ENCODE measurements at places on chromosomes 7 and 10.

DNA sequence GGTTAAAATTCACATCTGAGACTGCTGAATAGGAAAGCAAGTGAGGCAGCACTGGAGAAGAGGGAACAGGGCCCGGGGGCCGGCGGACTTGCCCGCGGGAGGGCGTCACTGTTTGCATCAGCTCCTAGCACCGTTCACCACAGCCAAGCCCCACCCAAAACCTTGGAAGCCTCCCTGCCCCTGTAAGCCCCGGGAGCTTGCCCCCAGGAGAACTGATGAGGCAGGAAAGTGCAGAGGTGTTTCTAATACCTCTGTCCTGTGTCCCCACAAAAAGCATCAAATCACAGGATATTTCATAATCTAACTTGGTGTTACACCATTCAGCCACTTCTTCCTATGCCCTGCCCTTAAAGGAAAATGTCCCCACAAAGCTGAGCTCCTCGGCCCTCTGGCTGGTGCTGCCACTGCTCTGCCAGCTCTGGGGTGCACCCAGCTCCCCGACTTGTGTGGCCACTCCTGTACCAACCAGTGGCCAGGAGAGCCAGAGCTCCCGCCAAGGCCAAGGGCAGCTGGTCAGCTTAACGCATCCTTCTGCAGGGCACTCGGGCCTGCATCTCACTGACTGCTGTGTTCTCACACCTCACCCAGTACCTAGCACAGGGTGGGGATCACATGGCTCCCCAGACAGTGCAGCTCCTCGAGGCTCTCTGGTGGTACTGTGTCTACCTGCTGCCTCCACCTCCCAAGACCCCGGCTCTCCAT, 47.3 kb upstream of the CNPY1 start:
- DNase-seq, result no peak

DNA sequence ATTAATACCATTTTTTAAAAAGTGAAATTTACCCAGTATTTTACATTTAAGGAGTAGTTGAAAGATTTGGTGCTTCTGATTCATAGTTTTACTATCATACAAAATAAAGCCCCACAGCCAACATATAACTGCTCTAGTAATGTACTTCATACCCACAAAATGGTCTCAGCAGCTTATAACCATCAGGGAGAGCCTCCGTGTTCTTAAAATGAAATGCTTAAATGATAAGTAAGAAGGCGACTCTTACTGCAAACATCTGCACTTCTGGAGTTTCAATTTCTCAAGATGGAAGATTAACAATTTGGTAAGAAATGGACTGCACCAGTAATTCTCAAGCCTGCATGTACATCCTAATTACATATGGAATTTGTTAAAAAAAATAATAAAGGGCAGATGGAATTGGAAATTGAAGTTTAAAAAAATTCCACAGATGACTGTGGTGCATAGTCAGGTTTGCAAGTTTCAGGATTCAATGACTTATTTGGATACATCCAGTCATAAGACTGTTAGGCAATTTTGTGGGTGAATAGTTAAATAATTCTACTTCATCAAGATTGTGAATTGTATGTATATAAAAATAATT, 461.0 kb downstream of the KIF20B start:
- DNase-seq, result no peak

DNA sequence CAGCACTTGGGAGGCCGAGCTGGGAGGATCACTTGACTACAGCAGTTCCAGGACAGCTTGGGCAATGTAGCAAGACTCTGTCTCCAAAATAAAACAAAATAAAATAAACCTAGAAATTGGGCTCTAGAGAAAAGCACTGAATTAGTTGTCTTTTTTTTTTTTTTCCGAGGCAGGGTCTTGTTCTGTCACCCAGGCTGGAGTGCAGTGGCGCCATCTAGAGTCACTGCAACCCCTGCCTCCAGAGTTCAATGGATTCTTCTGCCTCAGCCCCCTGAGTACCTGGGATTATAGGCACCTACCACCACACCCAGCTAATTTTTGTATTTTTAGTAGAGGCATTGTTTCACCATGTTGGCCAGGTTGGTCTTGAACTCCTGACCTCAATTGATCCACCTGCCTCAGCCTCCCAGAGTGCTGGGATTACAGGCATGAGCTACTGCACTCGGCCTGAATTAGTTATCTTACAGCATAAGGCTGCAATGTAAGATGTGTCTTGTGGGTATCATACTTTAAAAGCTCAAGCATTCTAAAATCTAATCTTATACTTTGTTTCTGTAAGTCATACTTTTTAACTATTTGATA, 12.8 kb downstream of the MEIG1 start:
- peak; percentile 61 for DNase-seq

GRCh38 chr10:103872137-103872931, 17.0 kb upstream of the SH3PXD2A start:
- DNase-seq, result no peak

DNA sequence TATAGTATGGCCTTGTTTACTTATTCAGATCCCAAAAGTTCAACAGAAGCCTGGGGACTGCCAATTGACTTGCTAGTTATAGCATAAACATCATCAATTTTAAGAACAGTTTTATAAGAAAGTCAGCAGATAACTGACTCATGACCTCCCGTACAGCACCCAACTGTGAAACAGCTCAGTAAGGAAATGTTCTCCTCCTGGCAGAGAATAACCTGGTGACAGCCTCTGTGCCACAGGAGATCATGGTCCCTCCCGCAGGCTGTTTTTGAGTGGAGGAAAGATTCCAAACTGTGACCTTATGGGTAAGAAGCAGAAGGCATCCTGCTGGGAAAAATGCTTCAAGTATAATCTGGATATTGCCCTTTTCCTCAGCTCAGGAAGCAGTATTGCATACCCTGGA, 182.5 kb downstream of the SEMA3D start:
- DNase-seq, result no peak

DNA sequence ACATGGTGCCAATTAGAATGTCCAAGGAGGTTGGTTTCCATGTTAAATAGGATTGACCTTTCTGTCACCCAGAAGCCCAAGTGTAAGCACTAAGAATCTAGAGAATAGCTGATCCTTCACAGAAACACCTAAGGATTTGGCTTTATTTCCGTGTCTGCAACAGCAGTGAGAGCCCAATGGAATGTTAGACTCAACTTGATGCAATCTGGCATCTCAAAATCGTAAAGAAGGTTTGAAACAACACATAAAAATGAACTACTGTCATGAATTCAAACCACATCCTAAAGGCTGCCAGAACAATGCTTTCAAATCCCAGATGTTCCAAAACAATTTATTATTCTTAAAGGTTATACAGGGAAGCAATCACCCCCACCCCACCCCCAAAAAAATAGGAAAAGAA, 18.6 kb downstream of the PPP1R3C start:
- no peak for DNase-seq

- no peak for DNase-seq
These were observed 6.1 kb upstream of the GSDME start for GRCh38 chr7:24763303-24763901.

- no peak for DNase-seq
These were observed 27.7 kb downstream of the TDRD1 start for GRCh38 chr10:114206902-114207301.

GRCh38 chr10:101230183-101230917, 1.1 kb upstream of the LBX1 start:
- DNase-seq, result no peak

DNA sequence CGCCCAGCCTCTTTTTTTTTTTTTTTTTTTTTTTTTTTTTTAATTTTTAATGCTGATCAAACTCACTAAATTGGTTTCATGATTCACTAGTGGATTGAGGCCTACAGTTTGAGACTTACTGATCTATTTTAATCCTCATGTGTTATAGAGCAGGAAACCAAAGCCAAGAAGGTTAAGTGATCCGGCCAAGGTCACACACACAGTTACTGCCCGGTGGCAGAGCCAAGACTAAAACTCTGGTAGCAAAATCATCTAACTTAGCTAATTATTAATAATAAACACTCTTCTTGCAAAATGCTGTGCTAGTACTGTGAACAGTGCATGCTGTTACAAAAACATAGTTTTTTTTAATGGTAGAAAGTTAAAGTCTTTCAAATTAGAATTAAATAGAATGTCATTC, 188.3 kb upstream of the NFE2L3 start:
- no peak for DNase-seq

- DNase-seq, result no peak
These were observed 81.3 kb upstream of the KLF6 start for GRCh38 chr10:3866332-3866731.

DNA sequence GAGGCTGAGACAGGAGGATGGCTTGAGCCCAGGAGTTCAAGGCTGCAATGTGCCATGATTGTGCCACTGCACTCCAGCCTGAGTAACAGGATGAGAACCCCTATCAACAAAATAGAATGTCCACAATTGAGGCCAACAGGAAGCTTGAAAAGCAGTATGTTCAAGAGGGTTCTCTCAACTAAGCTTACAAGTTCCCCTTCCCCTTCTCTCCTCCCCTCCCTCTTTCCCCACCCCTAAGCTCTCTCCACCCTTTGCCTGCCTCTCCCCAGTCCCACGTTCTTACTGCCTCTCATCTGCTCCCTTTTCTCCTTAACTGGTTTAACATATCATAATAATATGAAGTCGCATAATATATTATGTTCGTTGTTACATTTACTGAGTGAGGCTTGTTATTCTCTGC, 35.4 kb downstream of the KIAA1549 start:
- no peak for DNase-seq

GRCh38 chr7:23012186-23012585, 1.7 kb downstream of the HYCC1 start:
- no peak for DNase-seq

DNA sequence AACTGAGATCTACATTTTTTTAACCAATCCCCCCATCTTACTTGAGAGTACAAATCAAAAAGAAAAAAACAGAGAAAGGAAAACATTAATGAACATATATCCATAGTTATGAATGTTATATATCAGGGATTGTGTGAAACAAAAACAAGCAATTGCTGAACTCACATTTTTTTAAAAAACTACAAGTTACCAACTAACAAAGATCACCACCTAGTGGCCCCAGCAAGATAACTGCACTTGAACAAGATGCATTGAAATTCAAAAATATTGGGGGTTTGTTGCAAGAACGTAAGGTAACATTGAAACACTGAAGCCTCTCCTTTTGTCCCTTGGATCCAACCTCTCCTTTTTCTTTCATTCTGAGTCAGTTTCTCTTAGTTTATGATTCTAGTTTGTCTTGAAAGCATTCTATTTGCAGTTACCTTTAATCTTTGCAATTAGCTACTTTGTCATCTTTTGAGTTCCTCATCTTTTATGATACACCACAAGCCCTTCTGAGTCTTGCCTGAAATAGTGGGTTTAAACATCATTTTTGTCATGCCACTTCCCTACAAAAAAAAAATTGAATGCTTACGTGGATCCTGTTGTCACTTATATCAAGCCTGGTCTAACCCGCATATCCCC, 87.3 kb upstream of the TES start:
- no peak for DNase-seq

- peak; percentile 7 for DNase-seq
These were observed 174.9 kb downstream of the ELFN1 start for GRCh38 chr7:1844951-1845390.

- no peak for DNase-seq
These were observed 6.6 kb downstream of the SFRP5 start for GRCh38 chr10:97765201-97765600.

DNA sequence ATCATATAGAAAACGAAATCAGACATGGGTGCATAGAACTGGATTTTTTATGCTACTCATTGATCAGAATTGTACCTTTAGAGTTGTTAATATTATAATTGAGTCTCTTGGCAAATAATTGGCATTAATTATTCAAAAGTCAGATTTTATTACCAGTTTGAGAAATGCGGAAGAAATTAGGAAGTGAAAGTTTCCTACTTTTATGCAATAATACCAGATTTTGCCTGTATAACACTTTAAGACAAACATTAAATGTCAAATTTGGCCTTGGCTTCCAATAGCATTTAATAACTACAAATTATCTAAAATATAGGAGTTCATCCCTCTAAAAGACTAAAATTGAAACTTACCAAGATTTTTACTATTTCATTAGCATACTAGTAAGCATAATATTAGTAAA, 6.8 kb upstream of the TFEC start:
- no peak for DNase-seq

DNA sequence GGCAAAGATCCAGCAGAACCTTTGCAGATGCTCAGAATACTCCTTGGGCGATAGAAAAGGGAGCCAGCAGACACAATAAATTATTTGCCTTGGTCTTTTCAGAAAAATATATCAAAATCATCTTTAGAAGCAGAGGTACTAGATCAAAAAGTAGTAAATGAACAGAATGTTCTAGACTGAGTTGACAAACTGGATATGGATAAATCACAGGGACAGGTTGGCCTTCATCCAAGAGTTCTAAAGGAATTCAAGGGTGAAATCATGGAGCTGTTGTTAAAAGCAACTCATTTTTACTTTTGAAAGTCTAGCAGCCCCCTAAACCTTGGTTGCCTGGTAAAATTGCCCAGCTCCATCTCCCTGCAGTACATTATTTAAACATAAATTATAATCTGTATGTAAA, 99.1 kb downstream of the PLCE1 start:
- DNase-seq, result no peak

DNA sequence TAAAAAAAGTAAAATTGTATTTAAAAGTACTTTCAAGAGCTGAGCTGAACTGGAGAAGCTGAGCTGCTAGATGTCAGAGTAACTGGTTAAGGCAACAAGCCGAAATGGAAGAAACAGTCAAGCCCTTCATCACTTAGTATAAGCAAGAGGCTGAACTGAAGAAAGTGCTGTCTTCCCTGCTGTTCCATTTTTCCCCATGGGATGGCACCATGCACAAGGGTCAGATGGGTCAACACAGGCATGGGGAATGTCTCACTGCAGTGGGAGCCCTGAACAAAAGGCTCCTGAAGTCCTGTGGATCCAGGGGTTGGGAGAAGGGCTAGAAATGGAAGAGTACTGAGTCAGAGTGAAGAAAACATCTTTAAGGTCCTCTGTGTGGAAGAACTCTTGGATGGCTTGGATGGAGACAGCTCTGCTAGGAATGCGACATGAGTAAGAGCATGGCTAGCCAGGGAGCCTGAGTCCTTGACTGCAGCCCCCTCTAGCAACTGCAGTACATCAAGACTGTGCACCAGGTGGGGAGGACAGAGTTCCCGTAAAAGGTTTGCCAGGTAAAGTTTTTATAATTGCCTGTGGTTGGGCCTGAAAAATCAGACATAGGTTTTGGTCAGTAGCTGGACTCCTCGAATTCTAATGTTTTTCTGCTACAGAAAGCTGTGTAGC, 348.3 kb downstream of the GPR158 start:
- no peak for DNase-seq

GRCh38 chr10:119209035-119209735, 1.8 kb downstream of the GRK5 start:
- DNase-seq, result peak; percentile 72

Data from activated naive CD4-positive, alpha-beta T cell treated with anti-CD3 and anti-CD28 coated beads, Interleukin-2, amount 50 U/mL, for 16 hours (primary cell).